ENCODE measurements at places on chromosomes 7 and 10. TPM values are rescaled to one million over a fixed set of nuclear protein-coding genes. Genes with fewer than 3 reads are reported as not detected.

- DNase-seq: no peak
- no peaks in the 10 kb centered on the region for H3K27me3 ChIP-seq
- no peaks in the 10 kb centered on the region for H3K4me1 ChIP-seq
These were observed 854.5 kb downstream of the GRM8 start for GRCh38 chr7:126398285-126398684.

DNA sequence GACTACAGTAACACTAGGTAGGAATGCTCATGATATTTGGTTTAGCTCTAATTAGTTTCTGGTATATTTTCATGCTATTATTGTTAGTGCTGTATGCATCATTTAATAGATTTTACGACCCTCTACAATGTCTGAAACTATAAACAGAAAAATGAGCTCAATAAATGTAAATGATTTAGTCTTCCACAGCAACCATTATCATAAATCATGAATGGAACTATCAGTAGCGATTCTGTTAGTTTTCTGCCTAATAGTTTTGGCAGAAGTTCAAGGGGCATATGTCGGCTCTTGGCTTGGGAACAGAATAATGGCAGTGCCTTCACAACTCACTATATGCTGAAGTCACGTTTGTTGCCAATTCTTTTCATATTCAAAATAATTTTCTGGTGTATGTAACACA lies 494.8 kb downstream of the PARD3 start:
- H3K4me1 ChIP-seq: peaks cover 42% of the 10 kb centered on the region
- no peaks in the 10 kb centered on the region for H3K27me3 ChIP-seq
- peaks cover under 1% of the 10 kb centered on the region for H3K36me3 ChIP-seq
- peak; percentile 61 for DNase-seq
- H3K27ac ChIP-seq: no peak overlapping the region
- H3K4me3 ChIP-seq: no peak overlapping the region

HOXA10 gene
- total RNA-seq: not detected

ZNF503 gene
- 37.8 TPM for total RNA-seq

GRCh38 chr7:43535031-43535451 lies 47.9 kb upstream of the STK17A start:
- H3K36me3 ChIP-seq: no peaks in the 10 kb centered on the region
- no peaks in the 10 kb centered on the region for H3K27me3 ChIP-seq
- no peak overlapping the region for H3K27ac ChIP-seq

DLX5 gene
- total RNA-seq: 0.18 TPM

GRCh38 chr7:33463131-33463530 lies 333.8 kb downstream of the BBS9 start:
- H3K27me3 ChIP-seq: no peaks in the 10 kb centered on the region
- H3K4me3 ChIP-seq: no peak overlapping the region
- DNase-seq: no peak
- H3K4me1 ChIP-seq: no peaks in the 10 kb centered on the region
- no peaks in the 10 kb centered on the region for H3K36me3 ChIP-seq

FKBP6 gene
- total RNA-seq: 1.5 TPM

CDC14C gene
- total RNA-seq: not detected

GRCh38 chr7:67045496-67045995 lies 48.9 kb downstream of the TYW1 start:
- H3K27me3 ChIP-seq: no peaks in the 10 kb centered on the region
- no peaks in the 10 kb centered on the region for H3K36me3 ChIP-seq
- H3K27ac ChIP-seq: no peak overlapping the region
- no peak for DNase-seq
- H3K4me3 ChIP-seq: no peak overlapping the region
- no peaks in the 10 kb centered on the region for H3K4me1 ChIP-seq

UPK3BL2 gene
- 17.4 TPM for total RNA-seq

DNA sequence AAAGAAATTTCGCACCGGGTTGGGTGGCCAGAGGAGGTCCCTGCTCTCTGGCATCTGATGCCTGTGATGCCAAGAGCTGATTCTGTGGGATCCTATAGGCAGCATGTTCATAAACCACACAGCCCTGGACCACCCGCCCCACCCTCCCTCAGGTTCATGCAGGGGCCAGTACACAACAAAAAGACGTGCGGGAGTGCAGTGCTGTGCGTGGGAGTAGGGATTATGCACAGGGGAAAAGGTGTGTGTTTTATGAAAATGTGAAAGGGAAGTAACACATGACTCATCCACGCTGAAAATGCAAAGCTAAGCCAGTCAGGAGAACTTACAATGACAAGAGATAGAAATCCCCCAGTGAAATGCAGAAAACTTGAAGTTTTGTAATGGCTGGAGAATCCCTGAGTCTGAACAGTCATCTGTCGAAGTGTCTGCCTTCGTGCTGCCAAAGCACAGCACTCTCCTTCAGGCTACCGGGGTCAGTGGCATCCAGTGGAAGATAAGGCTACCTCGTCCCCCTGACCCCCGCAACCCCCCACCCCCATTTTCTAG lies 1.1 kb downstream of the KIAA1217 start:
- H3K27ac ChIP-seq: peak overlapping the region; percentile 89
- peak; percentile 52 for DNase-seq
- no peaks in the 10 kb centered on the region for H3K27me3 ChIP-seq
- peaks cover 11% of the 10 kb centered on the region for H3K4me1 ChIP-seq

TBC1D12 gene
- total RNA-seq: 9.8 TPM

- no peaks in the 10 kb centered on the region for H3K27me3 ChIP-seq
- no peak overlapping the region for H3K27ac ChIP-seq
- DNase-seq: no peak
- no peak overlapping the region for H3K4me3 ChIP-seq
These were observed 213.9 kb upstream of the SH2B2 start for GRCh38 chr7:102072636-102073209.

- peaks cover 7% of the 10 kb centered on the region for H3K36me3 ChIP-seq
- peak overlapping the region; percentile 36 for H3K27ac ChIP-seq
- peak; percentile 63 for DNase-seq
- no peaks in the 10 kb centered on the region for H3K27me3 ChIP-seq
- no peak overlapping the region for H3K4me3 ChIP-seq
- peaks cover 7% of the 10 kb centered on the region for H3K4me1 ChIP-seq
These were observed 23.0 kb upstream of the AFAP1L2 start for GRCh38 chr10:114427124-114427852.

DNA sequence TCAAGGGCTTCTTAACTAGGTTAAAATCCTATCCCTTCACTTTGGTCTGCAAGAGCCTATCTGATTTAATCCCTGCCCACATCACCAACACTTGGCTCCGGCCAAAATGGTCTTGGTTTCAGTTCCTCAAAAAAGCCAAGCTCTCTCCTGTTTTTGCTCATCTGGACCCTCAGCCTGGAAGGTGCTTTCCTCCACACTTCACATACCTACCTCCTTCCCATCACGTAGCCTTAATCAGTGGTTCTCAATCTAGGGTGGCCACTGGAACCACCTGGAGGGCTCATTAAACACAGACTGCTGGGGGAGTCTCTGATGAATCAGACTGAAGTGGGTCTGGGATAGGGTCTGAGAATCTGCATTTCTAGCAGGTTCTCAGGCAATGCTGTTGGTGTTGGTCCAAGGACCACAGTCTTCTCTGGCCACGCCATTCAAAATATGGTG lies 227.0 kb upstream of the AOAH start:
- DNase-seq: no peak
- no peaks in the 10 kb centered on the region for H3K36me3 ChIP-seq
- no peak overlapping the region for H3K4me3 ChIP-seq
- H3K4me1 ChIP-seq: peaks cover 6% of the 10 kb centered on the region
- no peak overlapping the region for H3K27ac ChIP-seq

Data from lung (tissue), 17 donors.